HFFc6 (cell line): ENCODE measurements at places on chromosomes 3 and 15.

DNA sequence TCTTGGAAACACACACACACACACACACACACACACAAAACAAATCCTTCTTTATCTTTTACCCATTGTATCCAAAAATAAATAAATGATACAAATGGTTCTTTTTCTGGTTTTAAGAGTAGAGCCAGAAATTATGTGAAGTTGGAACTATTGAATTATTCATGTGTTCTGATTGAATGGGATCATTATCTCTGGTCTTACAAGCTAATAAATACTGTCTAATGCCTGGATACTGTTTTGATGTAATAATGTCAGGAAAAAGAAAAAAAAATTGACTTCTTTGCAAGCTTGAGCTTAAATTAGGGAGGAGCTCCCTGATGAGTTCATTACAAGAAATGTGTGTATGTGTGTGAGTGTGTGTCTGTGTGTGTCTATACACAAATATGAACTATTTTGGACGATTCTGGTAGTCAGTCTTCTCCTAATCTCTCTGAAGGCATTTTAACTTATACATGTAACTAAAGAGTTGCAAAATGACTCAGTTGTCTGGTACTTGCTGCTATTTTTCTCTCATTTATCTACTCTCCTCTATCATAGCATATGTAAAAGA is 507.2 kb upstream of the AGTR1 start:
- DNase-seq = no peak

DNA sequence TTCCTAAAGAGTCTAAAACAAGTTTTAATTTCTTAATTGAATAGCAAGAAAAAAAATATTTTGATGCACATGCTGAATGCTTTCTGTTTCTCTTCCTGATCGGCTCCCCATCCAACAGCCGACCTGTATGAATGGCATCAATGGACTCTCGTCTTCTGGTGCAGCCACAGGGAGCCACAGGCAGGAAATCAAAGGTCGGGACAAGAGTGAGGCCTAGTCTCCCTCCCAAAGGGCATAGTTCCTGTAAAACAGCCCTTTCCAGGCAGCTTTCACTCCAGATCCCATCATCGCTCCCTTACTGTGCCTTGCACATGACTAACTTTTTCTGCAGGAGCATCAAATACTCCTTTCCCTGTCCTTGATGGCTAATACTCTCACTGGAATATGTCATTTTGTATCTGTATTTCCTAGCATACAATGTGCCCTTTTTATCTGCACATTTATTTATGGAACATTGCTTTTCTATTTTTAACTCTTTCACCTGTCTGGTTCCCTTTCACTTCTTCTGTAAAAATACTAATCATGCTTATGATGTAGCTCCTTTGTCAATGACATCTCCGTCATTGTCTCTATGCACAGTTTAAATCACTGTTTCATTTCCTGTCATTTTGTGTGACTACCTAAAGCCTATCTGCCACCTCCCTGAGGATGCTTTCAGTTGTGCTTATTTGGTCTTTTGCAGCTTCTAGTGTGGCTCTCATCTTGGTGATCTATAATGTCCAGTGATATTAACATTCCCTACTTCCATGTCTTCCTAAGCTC is 326.2 kb downstream of the CTNNB1 start:
- no peak for DNase-seq

DNA sequence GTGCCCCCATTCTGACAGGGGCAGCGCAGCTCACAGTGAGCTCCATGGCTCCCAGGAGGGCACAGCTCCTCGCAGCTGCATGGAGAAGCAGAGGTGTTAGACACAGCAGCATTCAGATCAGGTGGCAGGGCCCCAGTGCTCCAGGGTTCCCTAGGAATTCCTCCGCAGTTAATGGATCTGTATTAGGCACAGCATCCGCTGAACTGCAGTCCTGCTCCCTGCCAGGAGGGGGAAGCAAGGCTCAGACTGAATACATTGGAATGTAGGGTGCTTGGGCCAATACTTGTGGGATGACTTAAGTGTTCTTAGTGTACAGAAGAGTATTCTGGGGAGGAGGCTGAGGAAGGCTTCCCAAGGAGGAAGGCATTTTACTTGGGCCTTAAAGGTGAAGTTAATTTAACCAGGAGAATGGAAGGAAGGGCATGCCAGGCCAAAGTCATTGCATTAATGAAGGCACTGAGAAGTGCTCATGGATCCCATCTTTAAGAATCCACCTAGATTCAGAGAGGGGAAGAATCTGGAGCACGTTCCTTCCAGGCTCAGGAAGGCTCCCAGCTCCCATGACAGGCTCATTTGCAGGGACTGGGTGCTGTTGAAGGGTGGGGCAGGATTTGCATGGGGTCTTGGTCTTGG is 111.6 kb downstream of the RAB11A start:
- DNase-seq = peak; percentile 76

DNA sequence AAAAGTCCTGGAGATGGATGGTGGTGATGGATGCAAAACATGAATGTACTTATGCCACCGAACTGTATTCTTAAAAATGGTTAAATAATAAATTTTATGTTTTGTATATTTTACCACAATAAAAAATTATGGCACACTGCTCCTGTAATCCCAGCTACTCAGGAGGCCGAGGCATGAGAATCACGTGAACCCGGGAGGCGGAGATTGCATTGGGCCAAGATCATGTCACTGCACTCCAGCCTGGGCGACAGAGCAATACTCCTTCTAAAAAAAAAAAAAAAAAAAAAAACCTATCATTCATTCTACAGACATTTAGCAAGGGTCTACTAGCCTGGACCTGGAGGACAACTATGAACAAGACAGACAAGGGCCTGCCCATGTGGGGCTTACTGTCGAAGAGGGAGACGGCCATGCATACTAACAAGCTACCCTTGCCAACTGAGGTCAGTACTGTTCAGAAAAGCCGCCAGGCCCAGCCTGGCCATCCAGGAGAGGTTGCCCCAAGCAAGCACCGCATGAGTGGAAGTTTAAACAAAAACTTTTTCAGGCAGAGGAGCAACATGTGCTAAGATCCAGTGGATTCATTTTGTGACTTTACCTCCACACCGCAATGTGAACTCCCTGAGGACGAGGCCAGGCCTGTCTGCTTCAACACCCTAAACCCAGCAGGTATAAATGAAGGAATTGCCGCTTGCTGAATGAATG is 2.8 kb upstream of the NEK4 start:
- no peak for DNase-seq

- no peak for DNase-seq
These were observed 450.8 kb upstream of the ADAMTS9 start for GRCh38 chr3:65138556-65138955.

DNA sequence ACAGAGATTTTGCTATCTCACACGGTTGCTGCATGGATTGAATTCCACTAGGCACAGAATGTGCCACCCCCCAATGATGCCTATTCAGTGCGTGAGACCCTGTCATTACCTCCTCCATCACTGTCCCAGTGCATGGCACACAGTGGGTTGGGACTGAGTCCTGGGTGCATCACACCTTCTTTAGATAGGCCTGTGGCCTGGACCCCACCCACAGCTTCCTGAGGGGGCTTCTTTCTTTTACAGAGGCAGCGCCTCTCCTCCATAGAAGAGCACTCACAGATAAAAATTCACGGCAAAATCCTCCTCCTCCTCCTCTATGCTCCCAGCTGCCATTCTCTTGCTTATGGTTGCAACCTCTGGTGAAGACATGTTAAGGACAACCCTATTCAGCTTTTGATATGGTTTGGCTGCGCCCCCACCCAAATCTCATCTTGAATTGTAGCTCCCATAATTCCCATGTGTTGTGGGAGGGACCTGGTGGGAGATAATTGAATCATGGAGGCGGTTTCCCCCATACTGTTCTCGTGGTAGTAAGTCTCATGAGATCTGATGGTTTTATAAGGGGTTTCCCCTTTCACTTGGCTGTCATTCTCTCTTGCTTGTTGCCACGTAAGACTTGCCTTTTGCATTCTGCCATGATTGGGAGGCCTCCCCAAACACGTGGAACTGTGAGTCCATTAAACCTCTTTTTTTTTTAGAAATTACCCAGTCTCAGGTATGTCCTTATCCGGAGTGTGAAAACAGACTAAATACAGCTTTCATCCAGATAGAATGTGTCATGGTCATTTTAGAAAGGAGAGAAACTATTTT is 147.6 kb downstream of the KLF13 start:
- no peak for DNase-seq

- DNase-seq = peak; percentile 74
These were observed 271.6 kb upstream of the ZPLD1 start for GRCh38 chr3:102163039-102163817.

GRCh38 chr3:171803044-171803443 is 7.2 kb downstream of the PLD1 start:
- DNase-seq = no peak

DNA sequence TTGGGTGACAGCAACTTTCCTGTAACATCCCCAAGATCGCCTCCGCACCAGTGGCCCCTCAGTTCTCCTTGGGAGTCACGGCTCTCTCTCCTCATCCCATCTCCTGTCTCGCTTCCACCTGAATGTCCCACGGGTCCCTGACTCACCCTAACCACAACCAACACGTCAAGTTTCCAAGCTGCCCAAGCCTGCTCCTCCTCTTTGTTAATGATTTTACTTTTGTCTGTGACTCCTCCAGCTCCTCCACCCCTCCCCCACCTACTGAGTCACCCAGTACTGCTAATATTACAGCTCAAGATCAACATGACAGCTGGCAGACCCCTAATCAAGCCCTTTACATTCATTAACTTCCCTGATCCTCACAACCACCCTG is 39.3 kb downstream of the BDH1 start:
- DNase-seq = peak; percentile 83

DNA sequence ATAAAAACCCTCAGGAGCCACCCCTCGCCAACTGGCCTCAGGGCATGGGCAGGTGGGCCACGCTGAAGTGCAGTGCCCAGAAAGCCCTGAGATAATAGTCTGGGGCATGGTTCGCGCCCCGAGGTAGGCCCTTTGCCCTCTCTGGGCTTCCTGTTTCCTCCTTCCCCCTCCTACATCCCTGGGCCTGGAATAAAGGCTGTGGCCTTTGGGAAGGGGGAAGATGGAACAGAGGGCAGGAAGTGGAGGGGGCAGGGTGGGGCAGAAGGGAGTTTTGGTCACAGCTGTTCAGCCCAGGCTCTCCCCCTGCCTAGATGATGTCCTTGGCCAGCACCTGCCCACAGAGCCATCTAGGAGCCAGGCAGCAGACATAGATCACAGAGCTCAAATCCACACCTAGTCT is 11.3 kb downstream of the CSRNP1 start:
- DNase-seq = no peak

DNA sequence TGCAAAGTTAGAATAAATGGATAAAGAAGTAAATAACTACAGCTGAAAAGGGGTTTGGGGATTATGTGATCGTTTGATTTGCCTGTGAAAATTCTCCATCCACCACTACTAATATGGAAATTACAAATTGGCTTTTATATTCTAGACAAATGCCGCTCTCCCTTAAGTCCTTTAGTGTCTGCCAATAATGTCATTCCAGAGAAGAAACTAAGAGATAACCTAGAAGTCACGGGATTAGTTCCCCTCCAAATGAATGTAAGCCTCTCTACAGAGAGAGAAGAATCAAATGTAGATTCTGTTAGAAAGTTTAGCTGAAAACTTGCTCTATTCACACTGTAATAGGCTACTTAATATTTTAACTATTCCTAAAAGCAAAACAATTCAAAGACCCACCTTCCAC is 92.0 kb downstream of the ALDH1A2 start:
- DNase-seq = no peak

DNA sequence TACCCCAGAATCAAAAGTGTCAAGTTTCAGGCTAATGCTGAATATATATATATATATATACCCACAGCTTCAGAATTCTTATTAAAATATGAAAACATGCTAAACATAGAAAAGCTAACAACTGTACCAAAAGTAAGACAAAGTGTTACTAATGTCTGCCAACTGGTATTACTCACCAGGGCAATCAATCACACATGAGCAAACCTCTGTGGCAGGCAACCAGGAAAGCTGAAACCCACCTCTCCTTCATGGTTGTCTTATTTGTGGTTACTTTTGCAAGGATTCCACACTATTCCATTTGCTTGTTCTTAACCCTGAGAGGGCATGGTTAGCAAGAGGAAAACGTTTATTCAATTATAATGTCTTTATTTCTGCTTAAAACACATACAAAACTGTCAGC is 512.3 kb upstream of the MDFIC2 start:
- no peak for DNase-seq

- DNase-seq = no peak
These were observed 34.5 kb upstream of the IQCF6 start for GRCh38 chr3:51813539-51813938.

GRCh38 chr15:25181293-25182097 is 226.7 kb downstream of the SNRPN start:
- no peak for DNase-seq

GRCh38 chr3:102398176-102398575 is 36.6 kb upstream of the ZPLD1 start:
- no peak for DNase-seq

DNA sequence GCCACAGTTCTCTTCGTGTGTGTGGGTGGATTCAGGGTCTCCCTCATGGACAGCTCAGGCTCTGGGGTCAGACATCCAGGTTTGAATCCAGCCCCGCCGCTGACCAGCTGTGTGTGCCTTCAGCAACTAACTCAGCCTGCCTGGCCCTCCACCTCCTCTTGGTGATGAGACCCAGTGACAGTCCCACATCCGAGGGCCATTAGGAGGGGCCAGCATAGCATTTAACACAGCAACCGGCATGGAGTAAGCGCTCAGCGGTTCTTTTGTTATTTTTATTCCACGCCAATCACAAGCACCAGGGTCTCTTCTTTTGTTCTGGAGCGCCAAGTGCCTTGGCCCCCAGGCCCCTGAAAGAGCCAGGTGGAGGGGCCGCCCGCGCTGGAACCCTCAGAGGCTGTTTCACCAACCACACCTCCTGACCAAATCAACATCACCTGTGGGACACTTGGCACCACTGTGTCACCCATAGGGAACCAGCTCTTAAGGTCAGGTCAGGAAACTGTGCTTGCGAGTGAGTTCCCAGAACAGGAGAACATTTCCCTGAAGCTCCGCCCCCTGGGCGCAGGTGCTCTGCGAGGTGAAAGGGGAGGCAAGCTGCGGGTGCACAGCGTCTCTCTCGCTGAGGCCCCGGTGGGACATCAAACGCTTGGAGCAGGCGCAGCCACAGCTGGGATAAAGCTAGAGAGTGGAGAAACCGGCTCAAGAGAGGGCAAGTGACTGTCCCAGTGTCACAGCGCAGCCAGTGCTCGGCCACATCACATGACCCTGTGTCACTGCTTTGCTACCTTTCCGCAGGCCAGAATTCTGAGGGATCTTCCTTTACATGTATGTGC is 311.3 kb downstream of the UACA start:
- DNase-seq = no peak

GRCh38 chr3:191523148-191523547 is 62.2 kb downstream of the PYDC2 start:
- no peak for DNase-seq
